ENCODE measurements at places on chromosomes 5 and 9. TPM values are rescaled to one million over a fixed set of nuclear protein-coding genes. Genes with fewer than 3 reads are reported as not detected.

DNA sequence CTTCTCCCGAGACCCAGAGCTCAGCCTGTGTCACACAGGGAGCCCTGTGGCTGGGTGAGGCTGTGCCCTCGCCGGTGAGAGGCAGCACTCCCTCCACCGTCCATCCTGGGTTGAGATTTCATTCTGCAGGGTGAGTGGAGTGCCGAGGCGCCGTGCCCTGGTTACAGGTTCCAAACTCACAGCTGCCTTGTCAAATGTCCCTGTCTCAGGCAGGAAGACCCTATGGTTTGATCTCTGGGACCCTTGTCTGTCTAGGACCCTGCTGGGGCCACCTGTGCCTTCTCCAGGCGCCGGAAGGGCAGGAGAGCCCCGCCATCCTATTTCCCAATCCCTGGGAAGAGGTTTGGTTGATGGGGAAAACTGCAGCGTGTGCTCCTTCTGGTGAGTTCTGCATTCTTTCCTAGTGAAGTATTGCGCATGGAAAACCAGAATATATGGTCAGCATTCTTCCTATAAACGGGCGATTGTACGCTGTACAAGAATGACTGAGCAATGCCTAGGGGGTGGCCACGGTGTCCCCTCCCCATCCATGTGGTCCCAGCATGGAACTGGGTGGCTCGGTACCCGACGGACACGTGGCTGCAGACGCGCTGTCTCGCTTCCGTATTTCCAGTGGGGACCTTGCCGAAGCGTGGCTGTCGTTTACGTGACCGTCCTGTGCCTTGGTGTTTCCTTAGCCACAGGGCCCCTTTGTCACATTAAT lies 95.9 kb upstream of the COL5A1 start:
- DNase-seq: no peak

DNA sequence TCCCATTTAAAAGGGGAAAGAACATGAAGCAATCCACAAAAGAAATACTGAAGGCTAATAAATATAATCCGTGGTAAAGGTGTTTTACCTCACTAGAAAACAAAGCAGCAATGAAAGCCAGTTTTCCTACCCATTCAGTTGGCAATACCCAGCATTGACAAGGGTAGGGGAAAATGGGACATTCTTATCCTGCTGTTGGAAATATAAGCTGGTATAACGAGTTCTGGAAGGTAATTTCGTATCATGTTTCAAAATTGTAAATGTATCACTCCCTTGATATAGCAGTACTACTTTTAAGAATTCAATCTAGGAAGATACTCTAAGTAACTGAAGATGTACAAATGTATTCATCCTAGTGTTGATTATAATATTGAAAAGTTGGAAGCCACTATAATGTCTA lies 22.9 kb upstream of the RALGPS1 start:
- DNase-seq: no peak

- DNase-seq: no peak
These were observed at the start of gene CA9 for GRCh38 chr9:35673132-35674024. TSS of gene CA9 (plus strand) at chr9:35673928. CDS start at chr9:35673960, 32 bp downstream.

DNA sequence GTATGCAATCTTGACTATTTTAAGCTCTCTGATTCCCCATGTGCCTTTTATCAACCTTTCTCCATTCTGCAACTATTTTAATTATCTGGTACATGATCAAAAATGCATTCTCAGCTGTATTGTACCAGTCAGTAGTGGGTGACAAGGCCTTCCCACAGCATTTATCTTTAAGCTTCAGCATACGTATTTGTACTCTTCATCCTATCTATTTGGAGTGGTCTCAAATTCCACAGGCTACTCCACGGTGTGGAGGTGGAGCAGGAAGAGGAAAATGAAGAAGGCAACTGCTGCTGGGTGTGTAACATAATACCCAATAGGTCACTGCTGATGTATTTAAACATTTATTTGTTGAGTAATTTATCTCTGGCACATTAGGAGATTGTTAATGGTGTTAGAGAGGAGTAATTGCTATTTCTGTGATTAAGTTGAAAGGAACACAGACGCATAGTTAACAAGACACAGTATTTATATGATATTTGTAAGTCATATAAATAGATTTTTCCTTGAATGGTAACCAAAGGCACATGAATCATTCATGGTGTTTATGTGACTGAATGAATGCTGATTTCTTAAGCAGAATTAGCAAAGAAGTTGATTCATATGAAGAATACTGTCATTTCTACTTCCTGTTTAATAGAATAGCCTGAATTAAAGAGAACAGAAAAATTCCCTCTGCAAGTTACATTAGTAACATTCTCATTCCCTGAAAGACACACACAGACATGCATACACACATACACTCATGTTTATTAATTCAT lies 153.8 kb upstream of the NR3C1 start:
- no peak for DNase-seq

GRCh38 chr5:83551821-83552220 lies 80.3 kb downstream of the VCAN start:
- no peak for DNase-seq

The FSTL4 gene
- total RNA-seq: not detected

The SLC6A18 gene
- not detected for total RNA-seq

Measured in aorta (tissue), 5 donors.